ENCODE measurements at places on chromosomes 2 and 18. TPM values are rescaled to one million over a fixed set of nuclear protein-coding genes. Genes with fewer than 3 reads are reported as not detected.

Gene GNLY
- total RNA-seq: not detected

- H3K27me3 ChIP-seq: no peaks in the 10 kb centered on the region
- no peaks in the 10 kb centered on the region for H3K36me3 ChIP-seq
- no peak for DNase-seq
- H3K4me3 ChIP-seq: no peak overlapping the region
- no peaks in the 10 kb centered on the region for H3K4me1 ChIP-seq
- no peak overlapping the region for H3K27ac ChIP-seq
Observed at GRCh38 chr2:154484338-154485099, 214.0 kb upstream of the KCNJ3 start.

Gene HOXD11
- not detected for total RNA-seq

DNA sequence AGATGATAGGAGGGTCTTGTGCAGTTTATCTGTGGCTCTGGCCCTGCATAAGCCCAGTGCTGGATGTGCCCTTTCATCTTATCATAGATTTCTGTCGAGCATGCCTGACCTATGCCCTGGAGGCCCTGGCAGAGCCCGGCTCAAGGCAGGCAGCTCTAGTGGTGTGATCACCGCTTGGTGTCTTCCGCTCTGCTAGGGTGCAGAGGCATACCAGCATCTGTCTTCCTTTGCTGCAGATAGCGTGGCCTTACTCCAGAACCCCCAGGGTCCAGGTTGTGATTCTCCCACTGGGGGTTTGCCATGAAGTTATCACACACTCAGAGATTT lies 13.7 kb upstream of the TRAF3IP1 start:
- H3K4me3 ChIP-seq: no peak overlapping the region
- no peaks in the 10 kb centered on the region for H3K4me1 ChIP-seq
- H3K27ac ChIP-seq: no peak overlapping the region
- no peaks in the 10 kb centered on the region for H3K36me3 ChIP-seq
- no peaks in the 10 kb centered on the region for H3K27me3 ChIP-seq

GRCh38 chr2:191917430-191917881 lies 70.6 kb upstream of the CAVIN2 start:
- no peak overlapping the region for H3K27ac ChIP-seq
- DNase-seq: no peak
- H3K4me1 ChIP-seq: no peaks in the 10 kb centered on the region
- no peaks in the 10 kb centered on the region for H3K36me3 ChIP-seq
- H3K27me3 ChIP-seq: no peaks in the 10 kb centered on the region

DNA sequence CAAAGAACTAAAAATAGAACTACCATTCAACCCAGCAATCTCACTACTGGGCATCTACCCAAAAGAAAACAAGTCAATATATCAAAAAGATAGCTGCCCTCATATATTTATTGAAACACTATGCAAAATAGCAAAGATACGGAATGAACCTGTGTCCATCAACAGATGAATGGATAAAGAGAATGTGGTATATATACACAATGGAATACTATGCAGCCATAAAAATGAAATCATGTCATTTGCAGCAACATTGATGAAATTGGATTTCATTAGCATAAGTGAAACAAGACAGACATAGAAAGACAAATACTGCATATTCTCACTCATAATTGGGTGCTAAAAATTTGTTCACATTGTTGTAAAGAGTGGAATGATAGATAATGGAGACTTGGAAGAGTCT lies 16.2 kb upstream of the LDAH start:
- H3K27ac ChIP-seq: no peak overlapping the region
- no peaks in the 10 kb centered on the region for H3K36me3 ChIP-seq
- no peak overlapping the region for H3K4me3 ChIP-seq
- H3K27me3 ChIP-seq: peaks cover 66% of the 10 kb centered on the region
- H3K4me1 ChIP-seq: no peaks in the 10 kb centered on the region
- DNase-seq: no peak

Gene TEKT4
- total RNA-seq: 0.15 TPM

Gene RFTN2
- total RNA-seq: not detected

DNA sequence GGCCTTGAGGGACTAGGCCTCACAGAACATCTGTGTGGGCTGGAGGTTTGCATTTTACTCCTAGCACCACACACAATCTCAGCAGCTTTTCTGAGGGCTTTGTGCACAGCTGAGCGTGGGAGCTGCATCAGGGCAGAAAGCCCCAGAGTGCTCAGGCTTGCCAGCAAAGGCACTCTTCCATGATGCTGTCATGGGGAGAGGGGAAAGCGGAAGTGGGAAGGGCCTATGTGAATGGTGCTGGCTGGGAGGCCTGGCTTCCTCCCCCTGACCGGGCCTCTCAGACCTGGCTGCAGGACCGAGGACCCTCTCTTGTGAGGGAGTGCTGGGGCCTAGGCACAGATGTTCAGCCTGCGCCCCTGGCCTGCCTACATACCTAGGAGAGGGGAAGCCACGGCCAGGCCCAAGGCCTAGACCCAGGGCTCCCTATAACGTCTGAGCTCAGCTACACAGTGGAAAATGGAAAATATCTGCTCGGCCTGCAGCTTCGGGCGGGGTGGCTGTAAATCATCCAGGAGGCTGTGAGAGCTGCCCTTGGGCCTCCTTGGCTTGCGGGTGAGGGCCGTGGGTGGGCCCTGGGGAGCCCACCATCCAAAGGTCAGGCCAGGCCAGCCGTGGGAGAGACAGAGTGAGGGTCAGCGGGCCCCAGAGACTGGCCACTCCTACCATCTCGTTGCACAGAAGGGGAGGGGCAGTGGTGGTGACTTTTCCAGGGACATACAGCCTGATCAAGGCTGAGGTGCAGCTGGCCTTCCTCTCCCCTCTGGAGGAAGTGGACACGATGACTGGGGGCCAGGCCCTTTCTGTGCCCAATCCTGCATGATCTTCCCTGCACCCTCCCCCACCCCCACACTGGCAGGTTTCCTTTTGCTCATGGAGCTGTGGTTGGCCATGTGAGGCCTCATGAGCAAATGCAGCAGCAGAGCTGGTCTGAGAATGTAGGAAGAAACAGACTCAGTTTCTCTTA lies 22.8 kb downstream of the GLI2 start:
- no peak overlapping the region for H3K4me3 ChIP-seq
- no peaks in the 10 kb centered on the region for H3K36me3 ChIP-seq
- H3K27ac ChIP-seq: no peak overlapping the region

Gene RMDN2
- total RNA-seq: 5.3 TPM

Gene GALNT13
- total RNA-seq: 3.6 TPM

- H3K36me3 ChIP-seq: no peaks in the 10 kb centered on the region
- no peaks in the 10 kb centered on the region for H3K4me1 ChIP-seq
- no peak for DNase-seq
- H3K27ac ChIP-seq: no peak overlapping the region
- no peak overlapping the region for H3K4me3 ChIP-seq
Observed at GRCh38 chr2:138818556-138818955, 38.4 kb upstream of the NXPH2 start.

Gene RPRM
- 2.1 TPM for total RNA-seq

GRCh38 chr2:227482638-227483340 lies 10.8 kb downstream of the AGFG1 start:
- H3K27me3 ChIP-seq: no peaks in the 10 kb centered on the region
- peaks cover 35% of the 10 kb centered on the region for H3K4me1 ChIP-seq
- no peak for DNase-seq

DNA sequence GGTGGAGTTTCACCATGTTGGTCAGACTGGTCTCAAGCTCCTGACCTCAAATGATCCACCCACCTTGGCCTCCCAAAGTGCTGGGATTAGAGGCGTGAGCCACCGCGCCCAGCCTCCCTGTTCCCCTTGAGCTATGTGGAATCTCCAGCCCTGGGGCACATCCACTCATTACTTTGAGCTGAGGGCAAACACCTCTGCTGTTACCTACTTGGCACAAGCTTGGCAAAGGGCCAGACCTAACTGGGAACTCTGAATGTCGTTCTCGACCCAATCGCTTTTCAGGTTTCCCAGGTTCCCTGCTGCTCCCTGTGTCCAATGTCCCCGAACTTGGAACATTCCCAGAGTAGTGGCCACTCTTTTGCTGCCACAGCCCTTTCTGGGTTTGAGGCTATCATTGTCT lies 40.6 kb downstream of the CHST10 start:
- H3K4me3 ChIP-seq: no peak overlapping the region
- peaks cover 46% of the 10 kb centered on the region for H3K27me3 ChIP-seq
- no peak overlapping the region for H3K27ac ChIP-seq
- no peaks in the 10 kb centered on the region for H3K4me1 ChIP-seq

Gene SH3BP4
- total RNA-seq: 135 TPM

DNA sequence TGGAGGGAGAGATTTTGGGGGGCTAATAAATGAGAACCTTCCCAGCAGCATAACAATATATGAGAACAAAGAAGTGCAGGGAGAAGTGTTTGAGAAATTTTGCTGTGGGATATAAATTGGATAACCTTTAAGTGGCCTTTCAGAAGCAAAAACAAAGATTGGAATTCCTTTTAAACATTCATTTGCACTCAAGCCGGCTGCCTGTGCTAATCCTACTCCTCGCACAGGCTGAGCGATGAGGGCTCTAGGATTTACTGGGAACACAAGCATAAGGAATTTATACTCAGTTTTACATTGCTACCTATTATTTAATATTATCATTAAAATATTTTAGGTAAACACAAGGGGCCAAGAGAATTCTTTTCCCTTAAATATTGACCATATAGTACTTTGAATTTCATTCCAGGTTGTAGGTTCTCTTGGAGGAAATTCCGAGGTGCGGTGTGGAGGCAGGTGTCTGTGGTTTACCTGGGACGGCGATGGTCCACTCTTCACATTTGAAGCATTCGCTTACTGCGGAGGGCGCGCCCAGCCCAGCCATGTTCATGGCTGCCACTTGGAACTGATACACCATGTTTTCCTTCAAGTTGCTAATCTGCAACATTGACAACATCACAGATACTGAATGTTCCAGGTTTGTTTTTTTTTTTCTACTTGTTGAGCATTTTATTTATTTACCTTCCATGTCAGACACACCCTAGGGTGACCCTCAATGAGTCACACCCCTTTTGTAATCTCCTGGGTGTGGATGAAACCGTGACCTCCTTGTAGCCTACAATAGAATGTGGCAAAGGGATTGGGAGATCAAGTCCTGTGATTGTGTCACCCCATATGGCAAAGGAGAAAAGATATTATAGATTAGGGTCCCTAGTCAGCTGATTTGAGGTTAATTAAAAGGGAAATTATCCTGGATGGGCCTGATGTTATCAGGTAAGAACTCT lies 100.1 kb downstream of the MYOM1 start:
- H3K27ac ChIP-seq: peak overlapping the region; percentile 82
- no peaks in the 10 kb centered on the region for H3K36me3 ChIP-seq
- H3K27me3 ChIP-seq: no peaks in the 10 kb centered on the region
- H3K4me3 ChIP-seq: no peak overlapping the region

Gene ZBTB7C
- total RNA-seq: not detected

DNA sequence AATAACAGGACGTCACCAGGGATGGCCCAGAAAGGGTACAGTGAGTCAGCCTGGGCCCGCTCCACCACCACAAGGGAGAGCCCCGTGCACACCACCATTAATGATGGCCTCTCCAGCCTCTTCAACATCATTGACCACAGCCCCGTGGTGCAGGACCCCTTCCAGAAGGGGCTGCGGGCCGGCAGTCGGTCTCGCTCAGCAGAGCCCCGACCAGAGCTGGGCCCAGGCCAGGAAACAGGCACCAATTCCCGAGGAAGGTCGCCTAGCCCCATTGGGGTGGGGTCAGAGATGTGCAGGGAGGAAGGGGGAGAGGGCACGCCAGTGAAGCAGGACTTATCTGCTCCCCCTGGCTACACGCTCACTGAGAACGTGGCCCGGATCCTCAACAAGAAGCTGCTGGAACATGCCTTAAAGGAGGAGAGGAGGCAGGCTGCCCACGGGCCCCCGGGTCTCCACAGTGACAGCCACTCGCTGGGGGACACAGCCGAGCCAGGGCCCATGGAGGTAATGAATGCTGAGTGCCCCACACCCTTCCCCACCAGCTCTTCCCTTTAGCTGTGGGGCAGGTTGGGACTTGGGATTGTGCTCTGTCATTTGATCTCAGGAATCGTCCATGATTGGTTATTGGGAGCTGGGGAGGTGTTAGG lies 120.5 kb downstream of the MTCL1 start:
- no peaks in the 10 kb centered on the region for H3K36me3 ChIP-seq
- DNase-seq: no peak
- no peak overlapping the region for H3K4me3 ChIP-seq
- no peaks in the 10 kb centered on the region for H3K4me1 ChIP-seq

DNA sequence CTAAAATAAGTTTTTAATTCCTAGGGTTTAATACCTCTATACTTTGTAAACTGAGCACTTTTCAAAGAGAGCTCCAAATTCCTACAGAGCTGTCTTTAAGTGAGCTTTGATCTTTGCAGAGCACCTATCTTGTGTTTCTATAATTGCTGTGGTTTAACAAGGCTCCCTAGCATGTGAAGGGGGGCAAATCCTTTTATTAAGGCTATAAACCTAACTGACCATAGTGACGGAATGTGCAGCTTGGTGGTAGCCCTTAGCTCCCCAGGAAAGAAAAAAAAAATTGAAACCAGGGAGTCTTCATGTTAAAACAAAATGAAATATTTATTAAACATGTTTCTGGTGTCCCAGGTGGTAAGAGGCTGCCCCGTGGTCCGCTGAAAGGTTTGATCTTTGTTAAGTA lies 78.6 kb upstream of the ETAA1 start:
- DNase-seq: no peak
- H3K4me3 ChIP-seq: no peak overlapping the region
- H3K27ac ChIP-seq: no peak overlapping the region

DNA sequence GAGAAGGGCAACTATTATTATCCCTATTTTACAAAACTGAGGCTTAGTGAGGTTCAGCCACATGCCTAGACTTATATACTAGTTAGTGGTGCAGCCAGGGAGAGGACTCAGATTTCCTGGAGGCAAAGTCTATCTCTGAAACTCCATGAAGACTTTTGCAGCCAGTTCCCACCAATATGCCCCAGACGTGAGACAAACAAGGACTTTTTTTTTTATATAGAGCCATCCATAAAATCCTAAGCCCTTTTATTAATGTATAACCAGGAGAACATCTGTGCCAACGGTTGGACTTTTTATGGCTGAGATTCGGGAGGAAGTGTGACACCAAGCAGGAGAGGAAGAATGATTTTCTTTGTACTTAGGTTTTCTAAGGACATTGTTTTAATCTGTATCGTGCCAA lies 29.9 kb downstream of the LIPG start:
- no peak overlapping the region for H3K4me3 ChIP-seq
- no peaks in the 10 kb centered on the region for H3K27me3 ChIP-seq
- no peak for DNase-seq
- peaks cover 4% of the 10 kb centered on the region for H3K36me3 ChIP-seq
- H3K27ac ChIP-seq: no peak overlapping the region
- H3K4me1 ChIP-seq: no peaks in the 10 kb centered on the region

DNA sequence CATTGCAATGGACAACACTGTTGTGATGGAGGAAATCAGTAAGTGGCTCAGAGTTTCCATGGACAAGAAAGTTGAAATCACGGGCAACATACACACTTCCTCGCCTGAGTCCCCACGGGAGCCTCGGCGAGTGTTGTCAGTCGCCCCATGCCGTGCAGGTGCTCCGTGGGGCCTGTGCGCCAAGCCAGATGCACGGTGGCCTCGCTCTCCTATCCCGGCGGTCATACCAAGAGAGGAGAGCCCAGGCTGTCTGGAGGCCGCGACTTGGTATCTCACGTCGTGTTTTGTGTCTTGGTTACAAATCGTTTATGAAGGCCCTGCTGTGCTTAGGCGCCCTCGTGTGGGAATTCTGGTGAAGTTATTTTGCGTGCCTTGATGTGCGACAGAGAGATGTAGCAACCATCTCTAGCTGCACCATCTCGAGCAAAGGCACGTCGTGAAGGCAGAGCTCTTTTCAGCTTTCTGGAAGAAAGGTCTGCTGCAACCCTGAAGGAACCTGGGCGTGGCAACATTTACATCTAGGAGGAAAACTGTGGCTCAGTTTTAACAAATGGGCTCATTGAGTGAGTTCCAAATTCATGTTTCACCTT lies 21.8 kb downstream of the ATG4B start:
- peaks cover 11% of the 10 kb centered on the region for H3K36me3 ChIP-seq
- DNase-seq: no peak
- no peak overlapping the region for H3K4me3 ChIP-seq

- no peaks in the 10 kb centered on the region for H3K4me1 ChIP-seq
- no peak for DNase-seq
- H3K4me3 ChIP-seq: no peak overlapping the region
- no peak overlapping the region for H3K27ac ChIP-seq
Observed at GRCh38 chr2:2527148-2527547, 196.1 kb upstream of the MYT1L start.

Measured in PC-9 (cell line).